ENCODE measurements at places on chromosomes 16 and 17. TPM values are rescaled to one million over a fixed set of nuclear protein-coding genes. Genes with fewer than 3 reads are reported as not detected.

- no peak for DNase-seq
These were observed 322.1 kb downstream of the SEC14L1 start for GRCh38 chr17:77462553-77463497.

GRCh38 chr16:72976438-72977064 is 71.4 kb downstream of the ZFHX3 start:
- no peak for DNase-seq

DNA sequence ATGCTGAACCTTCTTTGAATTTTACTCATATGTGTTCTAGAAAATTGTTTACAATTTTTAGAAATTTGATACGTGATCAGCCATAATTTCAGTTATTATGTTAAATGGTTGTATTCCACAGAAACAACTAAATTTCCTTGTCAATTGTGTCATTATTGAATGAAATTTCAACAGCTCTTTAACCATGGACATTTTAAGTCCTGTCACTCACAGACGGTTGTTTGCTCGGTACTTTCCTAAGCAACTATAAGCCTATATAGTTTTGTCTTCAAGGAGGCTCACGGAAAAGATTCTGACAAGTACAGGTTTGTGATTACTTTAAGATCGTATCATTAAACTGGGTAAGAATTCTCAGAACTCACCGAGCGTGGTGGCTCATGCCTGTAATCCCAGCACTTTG is 31.8 kb downstream of the SLC39A11 start:
- no peak for DNase-seq

DNA sequence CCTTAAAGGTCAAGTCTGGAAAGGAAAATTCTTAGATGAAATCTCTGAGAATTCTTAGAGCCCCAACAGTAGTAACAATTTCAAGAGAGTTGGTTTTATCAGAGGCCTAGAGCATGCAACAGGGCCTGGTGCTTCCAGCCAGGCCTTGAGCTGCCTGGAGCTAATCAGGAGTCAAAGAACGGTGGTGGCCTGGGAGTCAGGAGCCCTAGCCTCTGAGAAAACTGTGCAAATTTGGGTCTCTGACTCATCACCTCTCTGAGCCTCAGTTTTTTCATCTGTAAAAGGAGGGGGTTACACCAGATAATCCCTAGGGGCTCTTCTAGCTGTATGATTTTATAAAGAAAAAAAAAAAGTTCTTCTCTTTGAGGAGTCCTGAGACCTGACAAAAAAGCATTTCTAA is 227.3 kb upstream of the RPL38 start:
- no peak for DNase-seq

- DNase-seq: no peak
These were observed 6.1 kb downstream of the ITGB4 start for GRCh38 chr17:75727391-75727790.

DNA sequence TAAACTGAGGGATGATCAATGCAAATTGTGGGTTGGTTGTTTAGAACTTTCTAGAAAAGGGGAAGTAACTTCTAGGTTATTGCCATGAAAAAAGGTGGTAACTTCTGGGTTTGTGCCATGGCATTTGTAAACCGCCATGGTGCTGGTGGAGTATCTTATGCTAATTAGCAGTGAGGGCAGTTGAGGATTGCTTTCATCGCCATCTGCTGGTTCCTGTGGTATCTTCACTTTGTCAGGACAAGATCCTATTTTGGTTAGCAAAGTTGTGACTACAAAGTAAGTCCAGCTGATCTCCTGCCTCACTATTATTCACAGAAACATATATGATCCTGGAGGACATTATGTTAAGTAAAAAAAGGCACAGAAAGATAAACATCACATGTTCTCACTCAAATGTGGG is 1332.3 kb downstream of the CDH11 start:
- no peak for DNase-seq

DNA sequence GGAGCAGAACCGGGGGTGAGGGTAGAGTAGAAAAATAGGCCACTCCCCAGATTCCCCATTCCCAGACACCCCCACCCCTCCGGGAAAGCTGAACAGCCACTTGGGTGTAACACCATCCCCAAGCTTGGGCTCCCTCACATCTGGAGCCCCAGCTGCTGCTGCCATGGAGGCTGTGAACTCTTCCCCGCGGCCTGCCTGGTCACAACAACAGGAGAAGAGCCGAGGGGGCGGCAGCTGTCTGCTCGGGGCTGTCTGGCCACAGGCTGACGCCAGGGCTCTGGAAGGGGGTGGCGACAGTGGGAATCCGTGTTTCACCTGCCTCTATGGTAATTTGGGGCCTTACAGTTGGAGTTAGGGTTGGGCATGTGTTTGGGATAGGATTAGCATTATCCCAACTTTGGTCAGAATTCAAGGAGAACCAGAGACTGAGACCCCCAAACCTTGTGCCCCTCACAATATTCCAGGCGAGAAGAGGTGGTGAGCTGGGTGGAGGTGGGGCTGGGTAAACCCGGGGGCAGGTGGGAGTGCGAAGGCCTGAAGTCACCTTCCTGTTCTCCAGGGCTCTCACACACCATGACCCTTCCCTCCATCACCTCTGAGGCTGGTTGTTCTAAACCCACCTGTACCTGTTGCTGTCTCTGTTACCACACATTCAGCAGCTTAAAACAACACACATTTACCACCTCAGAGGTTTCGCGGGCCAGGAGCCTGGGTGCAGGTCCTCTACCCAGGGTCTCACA is 29.7 kb upstream of the NXPH3 start:
- DNase-seq: no peak

ZDHHC7 gene
- total RNA-seq: 53.6 TPM

PRAC1 gene
- not detected for total RNA-seq

KRTAP2-3 gene
- not detected for total RNA-seq
